AG04449 (cell line): ENCODE measurements at places on chromosomes 4 and X.

DNA sequence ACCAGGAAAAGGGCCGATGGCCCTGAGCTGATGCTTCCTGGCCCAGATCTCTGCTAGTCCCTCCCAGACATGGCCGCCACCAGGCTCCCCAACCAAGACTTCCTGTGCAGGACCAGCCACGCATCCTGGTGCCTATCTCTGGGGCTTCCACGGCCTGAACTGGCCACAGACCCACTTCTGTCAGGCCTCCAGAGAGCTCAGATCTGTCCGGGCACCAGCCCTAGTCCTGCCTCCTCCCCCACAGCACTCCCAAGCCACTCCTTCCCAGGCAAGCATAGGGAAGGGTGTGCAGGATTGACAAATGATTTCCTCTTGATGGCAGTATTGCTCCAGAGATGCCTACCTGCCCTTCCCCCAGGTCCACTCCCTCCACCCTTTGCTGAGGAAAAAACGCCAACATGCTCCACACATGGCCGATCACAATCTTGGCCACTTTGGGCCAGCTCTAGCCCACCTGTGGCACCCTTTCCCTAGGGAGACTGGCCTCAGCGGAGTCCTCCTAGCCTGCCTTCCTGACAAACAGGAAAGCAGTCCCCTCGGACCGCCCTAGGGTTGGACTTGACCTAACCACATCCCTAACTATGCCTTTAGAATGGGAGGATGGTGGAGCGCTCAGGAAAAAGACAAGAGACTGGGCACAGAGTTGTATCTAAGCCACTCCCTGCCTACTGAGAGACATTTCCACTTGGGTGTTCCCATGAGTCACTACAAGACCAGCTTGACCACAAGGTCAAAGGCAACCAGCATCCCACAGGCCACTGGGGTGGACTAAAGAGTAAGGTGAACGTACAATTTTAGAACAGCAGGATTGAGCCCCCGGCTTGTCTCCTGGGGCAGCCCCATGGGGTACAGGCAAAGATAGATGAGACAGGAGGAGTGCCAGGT, 277.5 kb upstream of the AGTR2 start:
- DNase-seq = no peak

DNA sequence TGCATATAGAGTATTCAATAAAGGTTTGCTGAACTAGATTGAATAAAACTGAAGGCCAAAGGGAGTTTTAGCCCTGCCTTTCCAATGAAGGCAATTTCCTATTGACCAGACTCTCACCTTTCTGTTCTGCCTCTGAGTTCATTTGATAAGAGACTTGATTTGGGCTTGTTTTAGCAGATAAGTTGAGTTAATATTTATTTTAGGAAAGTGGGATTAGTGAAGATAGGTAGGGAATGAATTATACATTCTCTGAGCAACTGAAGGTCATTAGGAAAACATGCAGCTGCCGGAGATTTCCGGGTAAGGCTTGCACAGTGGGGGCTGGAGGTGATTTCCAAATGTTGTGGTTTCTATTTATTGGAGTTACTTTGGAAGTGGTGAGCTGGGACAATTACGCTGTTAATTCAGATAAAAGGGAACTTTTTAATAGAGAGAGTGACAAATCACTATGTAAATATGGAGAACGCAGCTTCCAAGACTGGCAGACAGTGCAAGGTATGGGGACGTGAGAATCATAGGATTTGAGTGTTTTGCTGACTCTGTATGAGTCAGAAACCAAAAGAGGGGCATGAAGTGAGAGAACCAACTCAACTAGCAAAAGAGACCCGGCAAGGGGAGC, 553.6 kb upstream of the BOD1L1 start:
- no peak for DNase-seq

- DNase-seq = no peak
These were observed 73.6 kb upstream of the TENM3 start for GRCh38 chr4:182169572-182169971.

DNA sequence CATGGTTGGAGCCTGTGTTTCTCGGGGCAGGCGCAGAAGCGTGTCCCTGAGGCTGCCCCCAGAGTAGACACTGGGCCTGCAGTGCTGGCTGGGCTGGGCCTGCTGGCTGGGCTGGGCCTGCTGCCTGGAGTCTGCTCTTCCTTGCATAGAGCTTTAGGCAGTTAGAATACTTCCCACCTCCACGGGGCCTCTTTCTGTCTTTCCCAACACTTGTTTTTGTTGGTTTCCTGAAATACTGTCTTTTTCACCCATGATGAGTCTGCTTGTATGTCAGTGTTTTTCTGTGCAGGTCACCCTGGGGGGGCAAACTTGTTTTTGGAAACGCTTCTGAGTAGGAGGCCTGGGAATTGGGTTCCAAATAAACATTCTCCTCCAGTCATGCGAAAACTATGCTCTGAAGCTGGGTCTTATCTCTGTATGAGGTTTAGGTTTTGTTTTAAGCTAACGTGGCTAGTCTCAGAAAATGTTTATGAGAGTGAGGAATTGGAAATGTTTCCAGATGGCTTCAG, 32.2 kb downstream of the TRMT44 start:
- DNase-seq = peak; percentile 95

DNA sequence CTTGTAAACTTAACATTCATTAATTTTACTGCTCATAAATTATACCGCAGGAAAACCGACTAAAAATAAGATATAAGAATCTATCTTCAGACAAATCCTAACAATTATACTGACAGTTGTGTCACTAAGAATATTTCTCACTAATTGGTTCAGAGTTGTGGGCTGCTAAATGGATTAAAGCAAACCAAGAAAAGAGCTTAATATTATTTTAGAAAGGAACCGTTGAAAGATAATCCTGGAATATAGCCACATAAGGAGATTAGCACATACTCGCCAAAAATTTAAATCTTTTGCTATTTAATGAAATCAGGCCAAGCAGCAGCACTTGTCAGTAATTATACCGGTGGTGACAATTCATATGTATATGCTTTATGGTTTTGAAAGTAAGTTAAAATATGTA, 132.8 kb downstream of the SLIT2 start:
- no peak for DNase-seq

- DNase-seq = no peak
These were observed 93.0 kb upstream of the ANK2 start for GRCh38 chr4:112956484-112956896.

DNA sequence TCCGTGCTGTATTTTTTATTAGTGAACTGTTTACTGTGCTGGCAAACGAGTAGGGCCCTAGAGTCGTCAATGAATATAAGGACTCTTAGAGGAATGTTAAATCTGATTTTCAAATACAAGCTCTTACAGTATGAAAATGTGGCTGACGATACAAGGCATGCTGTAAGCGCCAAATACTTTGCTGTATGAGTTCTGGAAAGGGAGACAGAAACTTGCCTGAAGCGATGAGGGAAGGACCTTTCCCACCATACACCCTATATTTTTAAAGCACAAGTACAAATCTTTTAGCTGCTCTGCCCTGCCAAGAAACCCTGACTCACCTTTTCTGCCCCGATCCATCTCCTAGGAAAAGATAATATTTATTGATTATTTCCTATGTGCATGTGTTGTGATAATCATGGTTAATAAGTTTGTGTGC, 15.7 kb upstream of the RUFY3 start:
- DNase-seq = no peak

DNA sequence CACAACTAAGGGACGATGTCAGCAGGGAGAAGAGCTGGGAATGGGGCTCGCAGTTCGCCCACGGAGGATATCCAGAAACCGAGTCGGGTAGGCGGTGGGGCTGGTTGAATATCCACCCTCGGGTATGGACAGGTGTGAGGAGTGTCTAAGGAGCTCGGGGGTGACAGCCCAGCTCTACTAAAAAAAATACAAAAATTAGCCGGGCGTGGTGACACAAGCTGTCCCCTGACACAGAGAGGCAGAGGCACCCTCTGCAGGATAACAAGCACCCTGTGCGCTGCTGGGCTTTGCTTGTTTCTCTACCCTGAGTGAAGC, 12.2 kb upstream of the ASMTL start:
- no peak for DNase-seq

- no peak for DNase-seq
These were observed 69.0 kb upstream of the SPANXN1 start for GRCh38 chrX:145178268-145178667.

DNA sequence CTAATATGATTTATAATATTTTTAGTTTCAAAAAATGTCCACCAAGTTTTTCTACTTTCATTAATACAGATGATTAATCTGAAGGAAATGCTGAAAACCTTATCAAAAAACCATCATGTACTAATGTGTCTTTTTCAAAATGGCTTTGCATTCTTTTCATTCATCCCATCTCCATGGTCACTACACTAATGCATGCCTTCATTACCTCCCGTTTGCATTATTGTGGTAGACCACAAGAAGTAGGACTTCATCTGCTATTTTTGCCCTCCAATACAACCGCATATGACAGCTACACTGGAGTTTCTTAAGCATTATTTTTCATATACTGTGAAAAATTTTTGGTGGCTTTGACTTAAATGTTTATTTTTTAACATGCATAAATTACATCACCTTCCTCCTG, 37.9 kb upstream of the FSTL5 start:
- no peak for DNase-seq

DNA sequence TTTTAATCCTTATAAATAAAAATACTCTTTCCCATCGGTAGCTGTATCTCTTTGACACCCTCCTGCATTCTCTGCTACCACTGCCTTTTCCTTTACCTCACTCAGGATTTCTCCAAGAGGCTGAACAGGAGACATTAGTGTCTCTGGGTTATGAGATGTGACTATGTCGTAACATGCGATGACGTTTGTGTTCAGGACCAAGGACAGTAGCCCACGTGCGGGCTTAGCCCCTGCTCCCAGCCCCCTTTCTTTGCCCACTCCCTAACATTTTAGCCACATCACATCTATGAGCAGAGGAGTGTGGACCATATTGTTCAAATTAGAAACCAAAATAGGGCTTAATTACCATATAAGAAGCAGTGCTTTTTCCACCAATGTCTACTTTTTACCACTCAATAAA, 369.3 kb downstream of the FBXW7 start:
- no peak for DNase-seq

DNA sequence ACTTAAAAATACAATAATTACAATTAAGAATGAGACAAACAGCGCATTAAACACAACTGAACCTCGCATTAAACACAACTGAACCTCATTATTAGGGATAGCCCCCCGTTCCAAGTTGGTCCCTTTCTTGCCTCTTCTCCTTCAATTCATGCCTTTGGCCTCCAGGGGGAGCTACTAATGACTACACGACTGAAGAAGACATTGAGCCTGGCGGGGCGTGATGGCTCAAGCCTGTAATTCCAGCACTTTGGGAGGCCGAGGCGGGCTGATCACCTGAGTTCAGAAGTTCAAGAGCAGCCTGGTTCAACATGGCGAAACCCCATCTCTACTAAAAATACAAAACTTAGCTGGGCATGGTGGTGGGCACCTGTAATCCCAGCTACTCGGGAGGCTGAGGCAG, 56.4 kb upstream of the NWD2 start:
- DNase-seq = no peak

- no peak for DNase-seq
These were observed at the start of gene IL2RG for GRCh38 chrX:71111141-71111843. IL2RG (minus strand) TSS chrX:71111577; CDS start chrX:71111539, 38 bp downstream.

- DNase-seq = no peak
These were observed 127.0 kb upstream of the ETNPPL start for GRCh38 chr4:108889696-108890483.

GRCh38 chr4:88841635-88842034, 144.0 kb upstream of the NAP1L5 start:
- DNase-seq = no peak

- no peak for DNase-seq
These were observed 547.5 kb downstream of the SMARCA1 start for GRCh38 chrX:128975745-128976144.
